ENCODE measurements at places on chromosomes 5 and 9.

GRCh38 chr9:120480707-120481106 is 99.3 kb downstream of the CDK5RAP2 start:
- DNase-seq: no peak

DNA sequence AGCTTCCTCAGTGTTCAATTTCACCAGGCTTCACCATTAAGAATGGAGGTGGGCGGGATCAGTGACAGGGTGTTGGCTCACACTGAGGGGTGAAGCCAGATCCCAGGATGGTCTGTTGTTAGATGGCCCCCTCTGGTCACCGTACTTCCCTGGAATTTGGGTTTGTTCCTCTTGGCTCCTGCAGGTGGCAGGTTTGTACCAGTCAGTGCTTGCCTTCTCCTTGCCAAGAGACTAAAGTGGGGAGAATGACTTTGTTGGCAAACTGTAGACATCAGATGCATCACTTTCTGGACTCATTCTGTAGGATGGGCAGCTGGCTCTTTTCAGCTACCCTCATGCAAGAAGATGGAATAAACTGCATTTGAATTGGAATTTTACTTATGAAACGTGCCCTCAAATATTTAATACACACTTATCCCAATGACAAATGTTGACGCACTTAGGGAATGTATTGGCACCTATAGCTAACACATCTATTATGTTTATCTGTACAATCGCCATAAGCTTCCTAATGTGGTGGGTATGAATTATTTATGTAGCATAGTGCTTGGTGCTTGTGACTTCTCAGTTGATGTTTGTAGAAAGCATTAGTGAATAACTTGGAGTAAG is 31.4 kb upstream of the ANKRD55 start:
- no peak for DNase-seq

DNA sequence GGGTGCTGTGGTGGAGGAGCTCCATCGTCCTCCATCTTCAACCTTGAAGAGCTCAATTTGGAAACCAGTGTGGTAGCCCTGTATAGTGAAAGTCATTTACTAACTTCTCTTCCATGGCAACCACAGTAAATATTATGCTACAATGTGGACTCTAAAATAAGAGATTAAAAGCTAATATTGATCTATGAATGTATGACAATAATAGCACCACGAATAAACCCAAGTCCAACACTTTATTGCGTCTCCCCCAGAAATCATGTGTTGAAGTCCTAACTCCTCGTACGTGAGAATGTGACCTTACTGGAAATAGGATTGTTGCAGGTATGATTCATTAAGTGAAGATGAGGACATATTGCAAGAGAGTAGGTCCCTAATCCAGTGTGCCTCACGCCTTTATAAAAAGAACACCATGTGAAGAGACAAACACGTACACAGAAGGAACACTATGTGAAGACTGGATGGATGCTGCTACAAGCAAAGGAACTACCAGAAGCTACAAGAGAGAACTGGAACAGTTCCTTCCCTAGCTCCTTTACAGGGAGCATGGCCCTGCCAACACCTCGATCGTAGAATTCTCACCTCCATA is 276.2 kb downstream of the PDE4D start:
- DNase-seq: no peak

DNA sequence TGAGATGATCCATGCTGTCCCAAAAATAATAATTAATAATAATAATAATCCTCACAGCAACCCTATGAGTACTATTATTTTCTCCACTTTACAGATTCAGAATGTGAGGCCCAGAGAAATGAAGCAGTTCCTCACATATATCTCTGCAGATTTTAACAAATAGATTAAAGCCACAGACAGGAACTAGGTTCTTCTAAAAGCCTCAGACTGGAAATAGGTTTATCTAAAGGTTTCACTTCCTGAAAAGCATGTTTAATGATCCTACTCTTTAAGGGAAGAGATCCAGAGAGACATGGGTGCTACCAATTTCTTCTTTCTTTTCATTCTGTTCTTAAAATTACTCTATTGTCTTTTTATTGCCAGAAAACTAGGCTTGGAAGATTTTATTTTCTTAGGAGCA is 1079.4 kb upstream of the COX7C start:
- no peak for DNase-seq

DNA sequence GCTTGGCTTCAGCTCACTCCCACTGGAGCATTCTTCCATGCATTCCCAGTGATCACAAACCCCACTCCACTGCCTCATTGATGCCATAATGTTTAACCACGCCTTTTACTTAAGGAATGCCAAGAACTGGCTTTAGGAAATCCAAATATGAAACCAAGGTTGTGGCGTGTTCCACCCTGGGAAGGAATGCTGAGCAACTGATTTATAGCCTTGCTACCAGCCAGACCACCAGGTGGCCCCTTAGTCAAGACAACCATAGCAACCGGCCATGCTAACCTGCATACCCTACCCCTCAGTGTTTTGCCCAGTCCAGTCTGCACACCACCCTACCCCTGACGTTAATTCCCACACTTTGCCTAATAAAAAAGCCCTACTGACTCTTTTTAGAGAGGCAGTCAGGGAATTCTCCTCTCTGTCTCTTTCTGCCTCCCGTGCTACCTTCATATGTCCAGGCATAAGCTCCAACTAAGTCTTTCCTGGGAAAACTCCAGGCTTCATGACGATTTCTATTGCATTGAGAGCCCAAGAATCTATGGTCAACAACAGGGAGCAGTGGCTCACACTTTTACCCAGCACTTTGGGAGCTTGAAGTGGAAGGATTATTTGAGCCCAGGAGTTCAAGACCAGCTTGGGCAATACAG is 27.0 kb upstream of the PRRC2B start:
- no peak for DNase-seq

- DNase-seq: no peak
Observed at GRCh38 chr5:24555229-24555628, 89.5 kb downstream of the CDH10 start.

GRCh38 chr5:31894141-31894540 is 255.2 kb downstream of the PDZD2 start:
- no peak for DNase-seq

DNA sequence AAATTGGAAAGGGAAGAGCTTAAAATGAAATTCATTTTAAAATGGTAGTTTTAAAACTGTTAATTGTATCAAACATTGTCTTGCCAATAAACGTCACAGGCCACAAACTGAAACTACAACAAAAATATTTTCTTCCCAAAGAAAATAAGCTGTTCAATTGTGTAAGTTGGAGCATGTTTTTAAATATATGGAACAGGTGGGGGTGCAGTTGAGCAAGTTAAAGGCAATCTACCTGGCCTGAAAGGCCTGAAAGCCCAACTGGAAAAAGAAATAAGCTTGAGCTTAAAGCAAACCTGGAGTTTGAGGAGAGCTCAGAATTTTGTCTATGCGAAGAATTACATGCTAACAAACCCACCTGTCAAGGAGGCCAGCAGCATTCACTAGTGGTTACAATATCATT is 439.5 kb downstream of the ACTL7B start:
- DNase-seq: no peak

DNA sequence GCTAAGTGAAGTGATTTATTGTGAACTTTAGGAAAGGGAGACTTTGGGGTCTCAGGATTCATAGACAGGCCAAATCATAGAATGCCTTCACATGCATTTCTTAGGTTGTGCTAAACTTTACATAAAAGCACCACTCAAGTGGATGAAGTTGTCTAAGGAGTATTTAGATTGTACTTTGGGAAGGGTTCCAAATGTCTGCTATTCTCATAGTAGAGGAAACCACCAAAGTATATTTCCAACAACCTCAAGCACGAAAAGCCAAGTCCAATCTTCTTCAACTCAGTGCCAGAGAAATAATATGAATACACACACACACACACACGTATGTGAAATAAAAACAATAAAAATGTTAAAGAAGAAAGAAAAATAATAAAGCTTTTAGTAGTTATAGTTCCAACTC is 41.8 kb downstream of the ENC1 start:
- DNase-seq: no peak

GRCh38 chr5:167228134-167228533 is 1063.3 kb upstream of the WWC1 start:
- DNase-seq: no peak

DNA sequence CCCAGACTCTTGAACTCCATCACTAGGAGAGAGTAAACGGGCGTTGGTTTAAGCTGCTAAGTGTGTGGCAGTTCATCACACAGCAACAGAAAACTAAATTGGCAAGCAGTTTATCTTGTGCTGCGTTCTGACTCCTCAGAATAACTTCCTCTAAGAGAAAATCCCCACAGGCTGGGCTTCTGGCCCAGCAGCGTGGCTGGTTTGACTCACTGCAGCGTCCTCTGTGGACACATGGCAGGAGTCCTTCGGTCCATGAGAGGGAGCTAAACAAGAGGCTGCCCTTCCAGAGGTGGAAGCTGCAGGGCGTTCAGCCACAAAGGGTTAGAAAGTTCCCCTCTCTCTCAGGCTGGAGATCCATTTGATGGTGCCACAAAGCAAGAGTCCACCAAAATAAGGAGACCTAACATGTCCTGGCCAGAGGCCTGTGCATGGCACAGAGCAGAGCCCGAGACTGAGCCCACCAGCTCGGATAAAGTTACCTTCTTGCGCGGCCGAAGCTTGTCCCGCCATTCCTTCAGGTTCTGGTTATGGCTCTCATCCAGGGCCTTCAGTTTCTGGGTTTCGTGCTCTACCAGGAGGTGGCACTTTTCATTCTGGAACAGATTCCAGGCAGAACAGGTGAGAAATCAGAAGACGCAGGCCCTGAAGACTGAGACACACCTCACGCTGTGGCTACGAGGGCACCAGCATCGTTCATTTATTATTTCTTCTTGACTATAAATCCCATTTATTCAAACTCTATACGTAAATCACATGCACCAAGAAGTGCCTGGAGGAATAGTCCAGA is 46.2 kb upstream of the FBXW11 start:
- no peak for DNase-seq

GRCh38 chr5:107419498-107419897 is 251.2 kb downstream of the EFNA5 start:
- no peak for DNase-seq

- DNase-seq: no peak
Observed at GRCh38 chr5:87770601-87771121, 357.9 kb upstream of the CCNH start.

DNA sequence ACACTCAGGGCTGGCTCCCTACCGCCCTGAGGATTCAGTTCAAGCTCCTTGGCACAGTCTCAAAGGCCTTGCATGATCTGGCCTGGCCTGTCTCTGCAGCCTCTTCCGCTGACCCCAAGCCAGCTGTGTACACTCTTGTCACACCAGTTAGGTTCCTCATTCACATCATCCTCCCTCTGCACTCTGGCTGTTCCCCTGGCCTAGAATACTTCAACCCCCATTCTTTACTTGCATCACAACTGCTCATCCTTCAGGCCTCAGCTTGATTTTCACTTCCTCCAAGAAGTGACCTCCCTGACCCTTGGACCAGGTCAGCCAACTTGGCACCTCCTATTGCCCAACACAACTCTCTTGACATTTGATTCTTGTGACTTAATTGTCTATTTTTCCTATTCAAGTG is 18.9 kb upstream of the PFDN1 start:
- DNase-seq: no peak

- no peak for DNase-seq
Observed at GRCh38 chr5:169561893-169562292, 21.7 kb upstream of the SPDL1 start.

GRCh38 chr9:36939655-36940499 is 94.2 kb downstream of the PAX5 start:
- no peak for DNase-seq

DNA sequence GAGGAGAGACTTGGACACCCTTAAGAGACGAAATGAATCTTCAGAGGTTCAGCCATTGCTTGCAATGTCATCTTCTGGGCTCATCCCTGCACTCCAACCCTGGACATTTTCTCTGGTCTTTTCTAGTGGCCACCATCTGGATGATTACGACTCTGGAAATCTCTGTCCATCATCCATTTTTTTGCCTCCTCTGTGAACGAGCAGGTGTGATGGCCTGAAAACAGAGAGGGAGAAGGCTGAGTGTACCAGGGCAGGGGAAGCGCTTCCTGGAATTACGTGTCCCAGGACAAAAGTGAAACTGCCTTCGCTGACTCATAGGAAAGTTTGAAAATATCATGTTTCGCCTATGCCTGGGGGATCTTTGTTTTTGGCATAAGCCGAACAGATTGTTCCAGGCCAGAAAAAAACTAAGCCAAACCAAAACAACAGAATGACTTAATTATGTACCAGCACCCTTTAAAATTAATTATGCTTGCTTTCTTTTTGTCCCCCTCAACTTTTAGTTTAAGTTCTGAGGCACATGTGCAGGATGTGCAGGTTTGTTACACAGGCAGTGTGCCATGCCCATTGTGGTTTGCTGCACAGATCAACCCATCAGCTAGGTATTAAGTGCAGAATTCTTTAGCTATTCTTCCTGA is 31.9 kb downstream of the ANKRD33B start:
- DNase-seq: no peak

GRCh38 chr5:134003817-134004625 is 754 bp downstream of the VDAC1 start:
- DNase-seq: peak; percentile 47

- DNase-seq: no peak
Observed at GRCh38 chr9:108652851-108653250, 202.9 kb downstream of the ACTL7B start.

- no peak for DNase-seq
Observed at GRCh38 chr9:124934290-124934689, 6.6 kb downstream of the GOLGA1 start.

- DNase-seq: no peak
Observed at GRCh38 chr5:9551567-9552537, 6.0 kb upstream of the SEMA5A start.

DNA sequence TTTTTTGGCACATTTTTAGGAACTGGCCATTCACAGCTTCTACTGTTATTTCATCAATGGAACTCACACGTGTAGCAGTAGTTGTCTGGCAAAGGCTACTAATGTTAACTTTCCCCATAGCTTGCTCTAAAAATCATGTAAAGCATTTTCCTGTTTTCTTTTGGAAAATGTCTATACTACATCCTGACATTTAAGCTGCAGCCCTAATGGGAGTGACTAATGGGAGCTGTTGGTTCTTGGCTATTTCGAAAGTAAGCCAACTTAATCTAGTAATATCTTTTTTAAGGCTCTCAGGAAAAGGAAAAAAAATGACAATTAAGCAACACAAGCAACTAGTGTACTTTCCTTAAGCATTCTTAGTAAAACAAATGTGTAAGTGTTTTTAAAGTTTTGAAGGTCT is 169.2 kb downstream of the SLC12A2 start:
- DNase-seq: no peak

DNA sequence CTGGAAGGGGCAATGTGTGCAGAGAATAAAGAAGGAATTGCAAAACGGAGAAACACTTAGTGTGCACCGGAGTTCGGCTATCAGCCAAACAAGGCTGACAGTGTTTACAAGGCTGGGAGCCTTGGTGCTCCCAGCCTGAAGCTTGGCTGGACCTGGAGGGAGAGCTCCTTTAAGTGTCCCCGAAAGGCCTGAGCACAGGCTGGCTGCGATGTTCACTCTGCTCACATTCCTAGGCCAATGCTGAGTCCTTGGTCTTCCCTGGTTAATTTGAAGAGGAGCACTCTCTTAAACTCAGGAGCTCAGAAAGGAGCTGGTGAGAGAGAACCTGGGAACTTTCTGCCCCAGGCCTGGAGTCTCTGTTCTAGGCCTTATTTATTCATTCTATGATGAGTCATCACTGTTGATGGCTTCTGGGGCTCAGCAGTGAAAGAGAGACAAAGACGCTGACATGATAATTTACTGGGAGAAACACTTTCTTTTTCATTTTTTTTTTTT is 88.6 kb upstream of the MYO10 start:
- DNase-seq: no peak

- DNase-seq: no peak
Observed at GRCh38 chr9:122819326-122819725, 9.1 kb downstream of the PDCL start.

GRCh38 chr9:130500340-130501180 is 55.8 kb downstream of the ASS1 start:
- no peak for DNase-seq
